ENCODE measurements at places on chromosomes 1 and 21.

GRCh38 chr1:185402930-185403329 is 85.9 kb upstream of the IVNS1ABP start:
- no peak for DNase-seq

GRCh38 chr1:201217851-201218250 is 27.2 kb downstream of the IGFN1 start:
- peak; percentile 8 for DNase-seq

GRCh38 chr1:30409476-30410152 is 313.8 kb downstream of the MATN1 start:
- peak; percentile 9 for DNase-seq

GRCh38 chr1:246166841-246167240 is 340.2 kb downstream of the SMYD3 start:
- no peak for DNase-seq

- no peak for DNase-seq
Observed at GRCh38 chr21:35231090-35231489, 182.0 kb upstream of the RUNX1 start.

GRCh38 chr1:145706086-145706664 is 993 bp downstream of the PDZK1 start:
- no peak for DNase-seq

GRCh38 chr1:28417441-28417922 is 47.9 kb downstream of the PHACTR4 start:
- DNase-seq: no peak

- no peak for DNase-seq
Observed at GRCh38 chr1:42679364-42679983, 2.7 kb upstream of the YBX1 start.

GRCh38 chr1:83761167-83762038 is 237.5 kb downstream of the TTLL7 start:
- no peak for DNase-seq

DNA sequence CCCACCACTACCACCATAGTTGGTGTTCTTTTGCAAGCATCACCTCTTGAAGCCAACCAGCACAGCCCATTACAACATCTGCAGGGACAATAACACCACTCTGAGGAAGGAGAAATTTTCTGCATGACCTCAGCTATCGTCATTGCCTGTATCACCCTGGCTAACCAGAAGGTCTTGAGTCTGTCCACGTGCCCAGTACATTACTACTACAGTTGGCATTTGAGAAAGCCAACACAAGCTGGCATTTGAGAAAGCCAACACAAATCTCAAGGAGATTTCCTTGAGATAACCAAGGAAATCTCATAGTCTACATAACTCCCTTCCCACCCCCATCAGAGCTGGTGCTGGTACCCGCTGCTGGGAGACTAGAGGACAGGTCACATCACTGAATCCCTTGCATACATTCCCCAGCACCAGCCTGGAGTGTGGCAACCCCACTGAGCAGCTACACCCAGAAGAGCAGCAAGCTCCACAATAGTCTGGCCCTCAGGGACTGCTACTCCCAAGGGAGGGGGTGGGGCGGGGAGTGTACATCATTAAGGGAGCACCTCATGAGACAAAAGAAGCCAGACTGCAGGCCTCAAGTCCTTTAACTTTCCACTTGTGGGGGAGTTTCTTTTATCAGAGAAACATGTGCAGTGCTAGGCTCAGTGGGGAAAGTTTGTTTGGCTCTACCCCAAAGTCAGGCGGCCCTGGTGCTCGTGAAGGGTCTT is 46.0 kb upstream of the GUCA2A start:
- DNase-seq: no peak

- no peak for DNase-seq
Observed at GRCh38 chr1:7733276-7733675, 37.8 kb upstream of the VAMP3 start.

DNA sequence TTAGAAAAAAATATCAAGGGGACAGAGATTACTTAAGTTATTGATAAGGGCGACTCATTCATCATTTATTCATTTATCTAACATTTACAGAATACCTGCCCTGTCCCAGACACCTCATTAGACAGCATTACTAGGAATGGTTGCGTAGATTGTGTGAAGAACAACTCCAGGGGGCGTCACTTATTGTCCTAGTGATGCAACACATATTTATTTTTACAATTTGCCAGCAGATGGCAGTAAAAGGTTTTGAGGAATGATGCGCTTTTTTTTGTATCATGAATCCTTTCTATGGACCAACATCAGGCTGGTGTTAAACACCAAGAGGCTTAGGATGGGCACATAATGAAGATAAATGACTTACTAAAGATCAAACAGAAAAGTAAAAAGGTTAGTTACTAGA is 5.5 kb downstream of the NCAM2 start:
- DNase-seq: no peak

DNA sequence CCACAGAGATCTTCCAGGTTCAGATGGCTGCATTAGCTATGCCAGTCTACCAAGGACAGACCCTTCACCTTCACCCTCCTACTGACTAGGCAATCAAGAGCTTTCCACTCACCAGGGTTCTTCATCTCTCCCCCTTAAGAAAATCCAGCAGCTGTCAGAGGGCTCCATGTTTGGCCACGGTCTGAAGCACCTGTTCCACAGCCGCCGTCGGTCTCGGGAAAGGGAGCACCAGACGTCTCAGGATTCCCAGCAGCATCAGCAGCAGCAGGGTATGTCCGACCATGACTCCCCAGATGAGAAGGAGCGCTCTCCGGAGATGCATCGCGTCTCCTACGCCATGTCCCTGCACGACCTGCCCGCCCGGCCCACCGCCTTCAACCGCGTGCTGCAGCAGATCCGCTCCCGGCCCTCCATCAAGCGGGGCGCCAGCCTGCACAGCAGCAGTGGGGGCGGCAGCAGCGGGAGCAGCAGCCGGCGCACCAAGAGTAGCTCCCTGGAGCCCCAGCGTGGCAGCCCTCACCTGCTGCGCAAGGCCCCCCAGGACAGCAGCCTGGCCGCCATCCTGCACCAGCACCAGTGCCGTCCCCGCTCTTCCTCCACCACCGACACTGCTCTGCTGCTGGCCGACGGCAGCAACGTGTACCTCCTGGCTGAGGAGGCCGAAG is 13.8 kb downstream of the TMCC2 start:
- no peak for DNase-seq

- DNase-seq: no peak
Observed at GRCh38 chr21:20856926-20857325, 141.3 kb upstream of the NCAM2 start.

GRCh38 chr21:29115899-29116298 is 14.5 kb upstream of the MAP3K7CL start:
- DNase-seq: no peak

DNA sequence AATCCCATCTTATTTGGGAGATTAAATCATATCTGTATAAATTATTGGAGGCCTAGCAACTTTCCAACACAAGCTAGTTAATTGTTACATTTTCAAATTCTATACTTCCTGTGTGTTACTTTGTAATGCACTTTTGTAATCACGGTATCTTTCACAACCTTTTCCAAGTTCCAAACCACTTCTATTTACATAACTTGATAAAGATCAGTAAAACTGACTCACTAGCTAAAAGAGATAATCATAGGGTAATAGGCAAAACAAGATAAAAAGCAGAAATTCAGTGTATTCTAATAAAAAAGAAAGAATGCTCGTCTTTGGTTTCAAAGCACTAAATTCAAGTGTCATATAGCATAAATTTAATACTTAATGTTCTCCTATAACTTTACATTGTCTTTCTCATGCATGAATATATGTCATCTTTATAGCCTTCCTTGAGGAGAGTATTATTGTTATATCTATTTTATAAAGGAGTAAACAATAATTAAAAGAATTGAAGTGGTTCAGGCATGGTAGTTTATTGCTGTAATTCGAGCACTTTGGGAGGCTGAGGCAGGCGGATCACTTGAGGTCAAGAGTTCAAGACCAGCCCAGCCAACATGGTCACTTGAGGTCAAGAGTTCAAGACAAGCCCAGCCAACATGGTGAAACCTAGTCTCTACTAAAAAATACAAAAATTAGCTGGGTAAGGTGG is 66.4 kb downstream of the RGS13 start:
- DNase-seq: no peak

GRCh38 chr1:46246548-46247435 is 771 bp upstream of the RAD54L start:
- no peak for DNase-seq

DNA sequence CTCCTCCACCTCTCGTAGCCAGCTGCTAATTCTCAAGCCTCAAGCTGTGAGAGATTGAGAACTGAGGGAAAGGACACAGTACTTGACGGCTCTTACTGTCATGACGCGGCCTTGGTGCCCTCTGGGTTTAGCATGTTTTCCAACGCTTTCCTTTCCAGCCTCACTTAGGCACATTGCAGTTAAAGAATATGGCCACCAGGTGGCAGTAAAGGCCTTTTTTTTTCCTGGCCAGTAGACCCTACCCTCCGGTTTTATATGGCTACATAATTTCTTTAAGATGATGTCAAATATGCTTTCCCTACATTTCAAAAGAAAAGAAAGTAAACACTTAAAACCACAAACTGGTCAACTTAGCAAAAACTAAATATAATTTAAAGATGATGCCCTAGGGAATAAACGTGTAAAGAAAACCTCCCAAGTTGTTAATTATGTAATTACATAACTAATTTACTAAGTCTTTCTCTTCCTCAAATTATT is 56.8 kb upstream of the PRDX6 start:
- peak; percentile 46 for DNase-seq

- no peak for DNase-seq
Observed at GRCh38 chr1:21782349-21782867, 541 bp downstream of the USP48 start.

DNA sequence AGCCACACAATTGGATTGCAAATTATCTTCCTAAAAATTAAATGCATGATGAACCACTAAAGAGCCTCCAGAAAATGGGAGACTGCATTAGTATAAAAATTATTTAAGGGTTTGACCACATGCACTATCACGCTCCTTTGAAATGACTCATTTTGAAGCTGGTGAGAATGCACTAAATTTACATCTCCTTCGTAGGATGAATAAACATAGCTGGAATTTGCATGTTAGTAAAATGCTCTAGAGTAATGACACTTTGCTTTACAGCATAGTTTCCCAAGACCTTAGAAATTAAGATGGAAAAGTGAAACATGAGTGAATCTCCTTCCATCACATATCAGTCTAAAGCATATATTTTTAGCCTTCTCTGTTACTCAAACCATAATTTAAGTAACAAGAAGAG is 2.4 kb downstream of the PLPPR4 start:
- DNase-seq: no peak

DNA sequence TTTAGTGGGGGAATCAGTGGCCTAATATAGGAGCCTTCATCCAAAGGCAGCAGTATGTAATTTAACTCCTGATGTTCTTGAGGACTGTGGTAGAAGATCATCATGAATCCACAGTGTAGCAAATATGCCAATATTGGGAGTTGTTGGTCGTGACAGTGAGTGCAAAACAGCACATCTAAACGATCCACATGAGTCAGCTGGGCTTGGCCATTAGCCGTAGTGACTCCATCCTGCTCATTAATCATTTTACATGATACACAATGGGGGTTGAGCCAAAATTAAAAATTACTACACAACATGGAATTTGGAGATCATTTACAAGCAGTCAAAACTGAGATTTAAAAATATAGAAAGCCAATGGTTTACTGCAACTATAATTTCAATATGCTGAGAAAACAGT is 653.9 kb upstream of the CAMK1G start:
- DNase-seq: no peak

DNA sequence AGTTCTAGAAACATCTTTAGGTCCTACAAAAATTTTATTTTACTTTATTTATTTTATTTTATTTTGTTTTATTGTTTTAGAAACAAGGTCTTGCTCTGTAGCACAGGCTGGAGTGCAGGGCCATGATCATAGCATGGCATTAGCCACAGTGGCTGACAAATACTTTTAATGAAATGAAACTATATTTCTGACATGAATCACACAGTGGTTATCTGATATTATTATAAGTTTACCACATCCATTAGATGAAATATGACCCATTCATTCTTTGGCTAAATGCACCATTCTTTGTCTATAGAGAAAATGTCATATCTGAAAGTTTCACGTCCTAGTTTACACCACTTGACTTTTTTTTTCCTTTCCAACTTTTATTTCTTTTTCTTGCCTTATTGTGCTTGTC is 613.4 kb upstream of the ADAMTS5 start:
- DNase-seq: no peak

DNA sequence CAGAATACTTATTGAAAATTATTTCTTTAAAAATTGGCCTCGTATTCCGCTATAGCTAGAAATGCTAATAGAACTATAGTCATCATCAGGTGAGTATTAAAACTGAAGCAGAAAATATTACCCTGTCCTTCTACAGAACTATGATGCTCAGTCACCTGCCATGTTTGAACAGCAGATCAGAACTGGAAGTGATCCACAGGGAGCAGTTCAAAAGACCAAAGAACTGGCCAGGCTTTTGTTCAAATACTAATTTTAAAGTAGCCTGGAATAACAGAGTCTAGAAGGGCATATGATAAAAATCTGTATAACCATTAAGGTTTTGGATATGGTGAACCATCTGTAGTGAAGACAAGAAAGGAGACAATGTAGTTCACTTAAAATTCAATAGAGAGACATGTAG is 94.4 kb downstream of the GPR161 start:
- DNase-seq: no peak

DNA sequence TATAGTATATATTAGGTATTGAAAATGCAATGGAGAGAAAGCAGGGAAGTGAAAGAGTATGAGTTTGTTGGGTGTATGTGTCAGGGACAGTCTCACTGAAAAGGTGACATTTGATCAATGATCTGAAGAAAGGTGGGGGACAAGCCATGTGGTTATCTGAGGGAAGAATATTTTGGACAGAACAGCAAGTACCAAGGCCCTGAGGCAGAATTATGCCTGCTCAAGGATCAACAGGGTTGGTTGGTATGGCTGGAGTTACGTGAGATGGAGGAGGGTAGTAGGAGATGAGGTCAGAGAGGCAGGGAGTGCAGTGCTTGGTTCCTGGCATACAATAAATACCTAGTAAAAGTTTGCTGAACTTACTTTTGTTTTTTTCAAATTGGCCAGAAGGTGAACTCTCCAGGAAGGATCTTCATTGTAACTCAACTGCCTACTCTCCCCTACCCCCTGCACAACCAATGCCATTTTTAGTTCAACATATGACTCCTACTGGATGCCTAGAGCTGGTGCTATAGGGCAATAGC is 1.8 kb downstream of the LAMTOR2 start:
- DNase-seq: no peak

GRCh38 chr21:25539606-25540005 is 67.7 kb downstream of the MRPL39 start:
- no peak for DNase-seq

GRCh38 chr1:168958562-168959289 is 147.8 kb upstream of the ATP1B1 start:
- no peak for DNase-seq

GRCh38 chr1:114229368-114229767 is 75.7 kb upstream of the SYT6 start:
- DNase-seq: no peak

GRCh38 chr1:224262373-224263054 is 67.5 kb downstream of the NVL start:
- no peak for DNase-seq

Measured in uterus (tissue), 4 donors.